ENCODE measurements at places on chromosomes 7 and 10.

- DNase-seq: no peak
- H3K27me3 ChIP-seq: no peaks in the 10 kb centered on the region
- no peaks in the 10 kb centered on the region for H3K4me1 ChIP-seq
- H3K36me3 ChIP-seq: no peaks in the 10 kb centered on the region
- no peak overlapping the region for H3K27ac ChIP-seq
- no peak overlapping the region for H3K4me3 ChIP-seq
These were observed 134.2 kb downstream of the SND1 start for GRCh38 chr7:127786184-127786583.

- no peak overlapping the region for H3K4me3 ChIP-seq
- H3K27me3 ChIP-seq: no peaks in the 10 kb centered on the region
These were observed 27.3 kb downstream of the PFKP start for GRCh38 chr10:3094609-3095036.

GRCh38 chr10:110350812-110351211 lies 46.1 kb upstream of the SMNDC1 start:
- H3K4me3 ChIP-seq: no peak overlapping the region
- no peak for DNase-seq
- H3K36me3 ChIP-seq: no peaks in the 10 kb centered on the region
- H3K27ac ChIP-seq: no peak overlapping the region
- H3K4me1 ChIP-seq: peaks cover 25% of the 10 kb centered on the region

GRCh38 chr7:136685501-136686173 lies 182.8 kb upstream of the CHRM2 start:
- DNase-seq: no peak
- H3K36me3 ChIP-seq: no peaks in the 10 kb centered on the region
- H3K4me3 ChIP-seq: no peak overlapping the region

DNA sequence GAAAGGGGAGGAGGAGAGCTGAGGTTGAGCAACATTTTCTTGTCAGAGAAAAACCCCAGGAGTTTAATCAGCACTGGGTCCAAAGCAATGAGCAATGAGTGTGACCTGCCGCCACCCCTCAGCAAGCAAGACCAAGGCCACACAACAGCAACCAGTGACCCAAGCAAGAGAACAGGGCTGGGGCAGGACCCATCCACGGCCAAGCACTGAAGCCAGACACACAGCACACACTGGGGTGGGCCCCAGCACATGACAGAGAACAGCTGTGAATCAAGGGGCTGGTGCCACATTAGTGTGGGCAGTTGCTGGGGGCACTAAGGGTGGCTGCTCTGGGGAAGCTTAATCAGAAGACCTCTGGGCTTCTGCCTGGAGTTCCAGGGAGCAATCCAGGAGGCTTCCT lies 16.2 kb downstream of the TMEM72 start:
- no peaks in the 10 kb centered on the region for H3K36me3 ChIP-seq
- H3K4me3 ChIP-seq: no peak overlapping the region
- no peak for DNase-seq
- H3K4me1 ChIP-seq: no peaks in the 10 kb centered on the region
- no peak overlapping the region for H3K27ac ChIP-seq
- H3K27me3 ChIP-seq: no peaks in the 10 kb centered on the region

DNA sequence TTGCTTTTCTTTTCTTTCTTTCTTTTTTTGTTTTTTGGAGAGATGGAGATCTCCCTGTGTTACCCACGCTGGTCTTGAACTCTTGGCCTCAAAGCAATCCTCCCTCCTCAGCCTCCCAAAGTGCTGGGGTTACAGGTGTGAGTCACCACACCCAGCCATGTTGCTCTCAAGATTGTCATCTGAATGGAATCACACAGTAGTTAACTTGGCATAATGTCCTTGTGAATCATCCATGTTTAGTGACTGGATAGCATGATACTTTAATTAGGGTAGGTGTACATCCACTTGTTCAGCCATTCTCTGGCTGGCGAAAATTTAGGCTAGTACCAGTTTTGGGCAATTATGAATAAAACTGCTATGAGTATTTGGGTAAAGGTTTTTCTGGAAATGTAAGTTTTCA lies 15.4 kb upstream of the GRB10 start:
- no peak overlapping the region for H3K4me3 ChIP-seq
- peaks cover 5% of the 10 kb centered on the region for H3K4me1 ChIP-seq
- DNase-seq: no peak

DNA sequence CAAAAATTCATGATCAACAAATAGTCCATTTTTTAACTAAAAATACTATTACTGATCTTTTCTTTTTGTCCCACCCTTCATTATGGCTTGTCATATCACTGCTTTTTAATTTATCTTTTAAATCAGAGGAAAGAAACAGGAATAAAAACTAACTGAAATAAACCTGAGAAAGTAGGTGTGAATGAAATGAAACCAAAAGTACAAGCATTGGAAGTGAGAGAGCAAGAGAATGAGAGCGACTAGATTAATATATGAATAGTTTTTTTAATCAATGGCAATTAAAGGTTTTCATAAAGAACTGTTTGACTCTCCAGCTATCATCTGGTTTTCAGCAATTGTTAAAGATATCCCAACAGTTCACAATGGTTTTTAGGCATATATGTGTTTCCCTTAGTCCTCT lies 137.8 kb downstream of the SPAG6 start:
- H3K27me3 ChIP-seq: no peaks in the 10 kb centered on the region
- H3K36me3 ChIP-seq: no peaks in the 10 kb centered on the region
- H3K27ac ChIP-seq: no peak overlapping the region

DNA sequence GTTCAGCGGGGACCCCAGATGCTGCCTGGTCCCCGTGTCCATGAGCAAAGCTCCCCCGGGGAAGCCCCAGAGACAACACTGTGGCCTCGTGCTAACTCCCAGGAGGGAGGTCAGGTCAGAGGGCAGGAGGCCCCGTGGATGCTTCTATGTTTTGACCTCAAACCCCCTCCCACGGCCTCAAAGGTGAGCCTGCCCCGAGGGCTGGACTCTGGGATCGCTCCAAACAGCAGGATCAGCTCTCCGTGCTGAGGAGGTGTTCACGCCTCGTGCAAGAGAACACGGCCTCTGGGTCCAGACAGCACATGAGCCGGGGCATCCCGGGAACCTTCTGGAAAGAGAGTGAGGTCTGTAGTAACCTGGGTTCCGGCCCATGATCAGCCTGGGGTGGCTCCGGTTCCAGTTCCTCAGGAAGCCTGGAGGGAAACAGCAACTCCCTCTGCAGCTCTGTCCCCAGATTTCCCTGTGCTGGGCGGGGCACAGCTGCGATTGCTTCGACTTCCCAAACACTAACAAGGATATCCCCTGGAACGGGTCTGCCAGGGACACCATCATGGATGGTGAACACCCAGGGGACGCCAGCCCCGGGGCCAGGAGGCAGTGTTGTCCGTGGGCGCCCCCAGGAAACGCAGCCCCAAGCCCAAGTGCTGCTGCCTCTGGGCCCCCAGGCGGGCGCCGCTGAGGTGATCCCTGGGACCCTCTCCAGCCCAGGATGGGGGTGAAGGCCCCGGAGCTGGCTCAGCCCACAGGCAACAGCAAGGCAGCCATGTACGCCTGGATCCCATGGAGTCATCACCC lies 18.0 kb upstream of the INPP5A start:
- peaks cover 6% of the 10 kb centered on the region for H3K27me3 ChIP-seq
- no peaks in the 10 kb centered on the region for H3K4me1 ChIP-seq
- DNase-seq: no peak
- no peak overlapping the region for H3K27ac ChIP-seq
- H3K36me3 ChIP-seq: no peaks in the 10 kb centered on the region

GRCh38 chr7:44617225-44617890 lies 10.9 kb downstream of the OGDH start:
- H3K27ac ChIP-seq: peak overlapping the region; percentile 41
- H3K4me3 ChIP-seq: no peak overlapping the region
- no peaks in the 10 kb centered on the region for H3K27me3 ChIP-seq

GRCh38 chr7:69625238-69625637 lies 27.0 kb downstream of the AUTS2 start:
- H3K27ac ChIP-seq: no peak overlapping the region
- DNase-seq: no peak
- H3K4me1 ChIP-seq: no peaks in the 10 kb centered on the region
- no peaks in the 10 kb centered on the region for H3K36me3 ChIP-seq
- no peaks in the 10 kb centered on the region for H3K27me3 ChIP-seq

- H3K4me1 ChIP-seq: no peaks in the 10 kb centered on the region
- H3K36me3 ChIP-seq: no peaks in the 10 kb centered on the region
- DNase-seq: no peak
- no peak overlapping the region for H3K27ac ChIP-seq
- H3K27me3 ChIP-seq: no peaks in the 10 kb centered on the region
- no peak overlapping the region for H3K4me3 ChIP-seq
These were observed 156.7 kb downstream of the MBL2 start for GRCh38 chr10:52615756-52616394.

- H3K4me1 ChIP-seq: no peaks in the 10 kb centered on the region
- H3K27me3 ChIP-seq: no peaks in the 10 kb centered on the region
- H3K4me3 ChIP-seq: no peak overlapping the region
- H3K27ac ChIP-seq: no peak overlapping the region
- no peak for DNase-seq
These were observed 41.6 kb downstream of the DAGLB start for GRCh38 chr7:6406121-6406520.

GRCh38 chr10:132590094-132590751 lies 52.6 kb downstream of the INPP5A start:
- H3K4me1 ChIP-seq: peaks cover 59% of the 10 kb centered on the region
- H3K36me3 ChIP-seq: no peaks in the 10 kb centered on the region
- H3K4me3 ChIP-seq: no peak overlapping the region
- DNase-seq: no peak
- no peaks in the 10 kb centered on the region for H3K27me3 ChIP-seq

All from CD4-positive, alpha-beta T cell (primary cell).